MG63 (cell line): ENCODE measurements at places on chromosomes 13 and 19. TPM values are rescaled to one million over a fixed set of nuclear protein-coding genes. Genes with fewer than 3 reads are reported as not detected.

DNA sequence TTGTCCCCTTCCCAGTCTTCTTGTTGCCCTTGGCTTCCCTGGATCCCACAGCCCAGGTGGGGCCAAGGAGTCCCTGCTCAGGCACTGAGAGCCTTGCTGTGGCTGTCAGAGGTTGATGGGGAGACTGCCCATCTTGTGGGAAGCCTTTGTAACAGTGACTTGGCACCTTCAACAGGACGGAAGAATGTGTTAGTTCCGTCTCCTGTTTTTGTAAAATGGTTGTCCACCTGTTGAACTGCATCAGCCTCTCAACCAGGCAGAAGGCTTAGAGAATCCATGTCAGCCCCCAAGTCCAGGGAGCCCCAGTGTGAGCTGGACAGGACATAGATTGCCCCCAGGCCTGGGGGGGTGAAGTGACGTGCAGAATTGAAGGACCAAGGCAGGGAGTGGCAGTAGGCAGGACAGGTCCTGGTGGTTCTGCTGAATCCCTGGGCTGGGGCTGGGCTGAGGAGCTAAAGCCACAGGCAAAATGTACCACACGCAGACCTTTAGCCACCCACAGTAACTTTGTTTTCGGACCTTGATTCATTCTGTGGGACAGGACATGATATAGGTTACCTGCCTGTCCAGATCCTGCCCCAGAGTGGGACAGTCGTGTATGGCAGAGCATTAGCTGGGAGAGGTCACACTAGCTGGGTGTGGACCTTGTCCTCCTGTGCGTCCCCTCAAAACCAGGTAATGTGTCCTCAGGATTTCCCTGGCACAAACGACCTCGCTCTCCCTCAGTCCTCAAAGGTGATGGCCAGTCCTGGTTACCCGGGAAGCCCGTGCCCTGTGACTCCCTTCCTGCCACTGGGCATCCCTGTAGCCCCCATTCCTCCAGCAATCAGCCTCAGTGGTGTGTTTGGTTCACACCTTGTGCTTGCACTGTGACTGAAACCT is 47.0 kb downstream of the GATAD2A start:
- DNase-seq, result no peak

DNA sequence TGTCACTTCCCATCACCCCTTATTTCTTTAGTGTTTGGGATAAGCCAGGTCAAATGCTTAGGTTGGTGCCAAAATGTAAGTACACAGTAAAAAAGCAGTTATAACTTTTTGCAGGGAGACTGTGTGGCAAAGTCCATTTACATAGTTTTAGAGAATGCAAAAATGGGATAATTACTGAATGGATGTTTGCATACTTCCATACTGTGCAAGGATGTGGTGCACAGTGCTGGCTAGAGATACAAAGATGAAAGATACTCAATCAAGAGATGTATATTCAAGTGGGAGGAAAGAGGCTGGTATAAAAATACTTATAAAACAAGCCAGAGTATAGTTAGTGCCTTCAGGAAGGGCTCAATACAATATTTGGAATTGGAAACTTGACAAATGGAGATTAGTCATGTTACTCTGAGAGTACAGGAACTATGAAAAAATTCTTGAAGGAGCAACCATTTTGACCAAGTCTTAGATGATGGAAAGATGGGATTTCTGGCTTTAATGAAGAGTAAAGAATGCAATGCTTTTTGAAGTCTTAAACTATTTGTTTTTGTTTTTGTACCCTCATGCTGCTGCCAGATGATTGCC is 8.0 kb downstream of the PDS5B start:
- no peak for DNase-seq

DNA sequence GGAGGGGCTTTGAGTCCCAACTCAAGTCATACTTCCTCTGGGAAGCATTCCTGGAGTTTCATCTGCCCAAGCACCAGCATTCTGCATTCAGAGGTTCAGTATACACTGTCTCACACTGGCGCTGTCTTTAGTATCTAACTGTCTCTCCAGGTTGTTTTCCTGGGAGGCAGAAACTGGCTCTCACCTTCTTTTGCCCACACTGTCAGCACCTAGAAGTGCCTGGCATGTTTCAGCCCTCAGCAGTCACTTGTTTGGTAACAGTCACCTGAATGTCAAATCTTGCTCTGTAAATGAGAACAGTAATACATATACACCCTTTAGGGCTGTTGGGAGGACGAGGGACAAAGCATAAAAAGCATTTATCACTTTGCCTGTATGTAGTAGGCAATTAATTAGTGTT is 339.6 kb downstream of the UQCRFS1 start:
- no peak for DNase-seq

- DNase-seq, result no peak
Observed at GRCh38 chr13:99327126-99327525, 19.9 kb upstream of the GPR183 start.

The NALCN gene
- total RNA-seq, result 0.49 TPM in 1 of 2 replicates, not detected in the other

The CCDC194 gene
- total RNA-seq, result not detected in 2 replicates

The TUBA3C gene
- not detected in 2 replicates for total RNA-seq

- DNase-seq, result no peak
Observed at GRCh38 chr13:36954542-36954941, 34.5 kb upstream of the SMAD9 start.

The YJEFN3 gene
- 3.1 and 4.8 TPM in 2 replicates for total RNA-seq

DNA sequence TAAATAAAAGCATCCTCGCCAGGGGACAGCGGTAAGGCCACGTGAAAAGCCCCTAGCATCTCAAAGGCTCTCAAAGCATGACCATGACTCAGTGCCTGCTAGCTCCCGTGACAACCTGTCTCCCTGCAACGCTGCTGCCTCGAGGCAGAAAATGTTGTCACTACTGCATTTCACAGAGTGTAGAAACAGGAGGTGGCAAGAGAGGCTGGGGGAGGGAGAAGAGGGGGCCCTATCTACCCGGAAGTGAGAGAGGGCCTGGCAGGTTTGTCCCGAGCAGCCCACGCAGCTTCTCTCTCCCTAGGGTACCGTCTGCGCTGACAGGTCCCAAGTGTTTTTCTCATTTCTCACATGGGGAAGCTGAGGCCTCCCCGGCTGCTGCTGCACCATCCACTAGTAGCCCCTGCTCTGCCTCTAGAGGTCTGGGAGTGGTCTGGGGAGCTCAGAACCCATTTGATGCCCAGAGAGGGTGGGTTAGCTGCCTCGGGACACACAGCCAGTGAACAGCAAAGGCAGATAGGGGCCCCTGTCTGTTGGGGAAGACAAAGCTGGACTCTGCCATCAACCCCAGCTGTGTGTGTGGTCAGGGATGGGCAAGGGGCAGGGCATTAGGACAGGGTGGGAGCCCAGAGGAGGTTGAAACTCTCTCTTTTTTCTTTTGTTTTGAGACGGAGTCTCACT is 3.7 kb downstream of the TINCR start:
- DNase-seq, result peak; percentile 10

The C13orf42 gene
- not detected in 2 replicates for total RNA-seq

- peak; percentile 99 for DNase-seq
Observed at GRCh38 chr13:110869805-110870706, 44.8 kb downstream of the ANKRD10 start.

GRCh38 chr13:49046519-49046918 is 70.8 kb downstream of the FNDC3A start:
- no peak for DNase-seq

DNA sequence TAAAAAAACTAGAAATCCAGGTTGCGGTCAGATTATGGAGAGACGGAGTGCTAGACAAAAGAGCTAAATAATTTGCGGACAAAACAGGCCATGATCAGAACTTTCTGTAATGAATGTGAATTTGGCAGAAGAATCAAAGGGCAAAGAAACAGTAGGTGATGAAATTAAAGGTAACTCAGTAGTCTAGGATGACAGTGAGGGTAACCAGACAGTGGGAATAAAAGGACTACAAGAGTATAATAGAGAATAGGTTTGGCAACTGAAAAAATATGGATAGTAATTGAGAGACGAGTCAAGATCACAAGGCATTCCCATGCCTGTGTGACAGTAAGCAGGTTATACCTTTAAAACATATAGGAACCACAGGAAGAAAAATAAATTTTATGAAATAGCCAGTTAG is 35.9 kb downstream of the CAB39L start:
- no peak for DNase-seq

The MED16 gene
- 18.1 and 20.4 TPM in 2 replicates for total RNA-seq

The PLIN5 gene
- not detected in 2 replicates for total RNA-seq

The SAFB gene
- 22.8 and 33.0 TPM in 2 replicates for total RNA-seq

DNA sequence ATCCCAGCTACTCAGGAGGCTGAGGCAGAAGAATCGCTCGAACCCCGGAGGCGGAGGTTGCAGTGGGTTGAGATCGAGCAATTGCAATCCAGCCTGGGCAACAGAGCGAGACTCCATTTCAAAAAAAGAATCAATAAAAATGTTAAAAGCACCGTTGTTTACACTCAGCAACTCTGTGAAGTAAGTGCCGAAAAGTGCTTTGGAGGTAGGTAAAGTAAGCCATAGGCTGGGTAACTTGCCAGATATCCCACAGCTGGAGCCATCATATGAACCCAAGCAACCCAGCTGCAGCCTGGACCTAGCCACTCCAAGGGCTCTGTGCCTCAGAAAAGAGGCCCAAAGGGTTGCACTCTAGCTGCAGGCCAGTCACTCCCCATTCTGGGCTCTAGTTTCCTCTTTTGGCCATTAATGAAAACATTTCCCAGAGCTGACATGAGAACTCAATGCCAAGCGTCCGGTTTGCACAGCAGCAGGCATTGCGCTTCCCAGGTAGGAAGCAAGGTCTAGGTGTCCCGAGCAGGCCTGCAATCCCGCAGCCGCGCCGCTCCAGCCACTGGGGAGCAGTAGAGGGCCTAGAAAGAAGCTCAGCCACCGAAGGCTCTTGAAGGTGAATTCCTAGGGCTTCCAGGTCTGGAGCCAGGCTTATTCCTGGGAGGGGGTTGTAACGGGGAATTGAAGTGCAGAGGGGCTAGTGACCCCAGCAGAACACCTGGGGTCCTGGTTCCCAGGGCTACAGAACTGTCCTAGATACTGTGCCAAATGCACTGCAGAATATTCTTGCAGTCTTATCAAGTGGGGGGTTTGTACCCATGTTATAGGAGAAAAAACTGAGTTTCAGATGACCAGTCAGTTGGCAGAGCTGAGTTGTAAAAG is 4.1 kb upstream of the CD79A start:
- peak; percentile 66 for DNase-seq

DNA sequence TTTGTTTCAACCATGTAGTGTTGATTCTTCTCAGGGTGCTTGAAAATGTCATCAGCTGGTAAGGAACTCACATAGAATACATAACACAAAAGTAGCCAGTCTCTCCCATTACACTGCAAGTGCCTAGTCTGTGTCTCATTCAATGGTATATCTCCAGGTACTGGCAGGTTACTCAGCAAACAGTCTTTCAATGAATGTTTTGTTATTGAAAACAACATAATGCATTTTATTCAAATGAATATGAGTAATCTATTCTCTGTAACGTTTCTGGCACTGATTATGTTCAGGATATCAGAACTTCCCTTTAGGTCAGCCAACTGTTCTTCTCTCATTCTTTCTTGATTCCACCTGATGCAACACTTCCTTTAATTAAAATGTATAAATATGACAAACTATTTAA is 68.0 kb upstream of the SLITRK1 start:
- no peak for DNase-seq

- DNase-seq, result no peak
Observed at GRCh38 chr19:52948025-52948770, 14.5 kb downstream of the ZNF816 start.

The KIR2DL3 gene
- not detected in 2 replicates for total RNA-seq

The NOVA2 gene
- not detected in 2 replicates for total RNA-seq

The KLF16 gene
- total RNA-seq, result 8.1 and 12.6 TPM in 2 replicates

- DNase-seq, result no peak
Observed at GRCh38 chr19:18476507-18477041, 38.6 kb upstream of the ISYNA1 start.

DNA sequence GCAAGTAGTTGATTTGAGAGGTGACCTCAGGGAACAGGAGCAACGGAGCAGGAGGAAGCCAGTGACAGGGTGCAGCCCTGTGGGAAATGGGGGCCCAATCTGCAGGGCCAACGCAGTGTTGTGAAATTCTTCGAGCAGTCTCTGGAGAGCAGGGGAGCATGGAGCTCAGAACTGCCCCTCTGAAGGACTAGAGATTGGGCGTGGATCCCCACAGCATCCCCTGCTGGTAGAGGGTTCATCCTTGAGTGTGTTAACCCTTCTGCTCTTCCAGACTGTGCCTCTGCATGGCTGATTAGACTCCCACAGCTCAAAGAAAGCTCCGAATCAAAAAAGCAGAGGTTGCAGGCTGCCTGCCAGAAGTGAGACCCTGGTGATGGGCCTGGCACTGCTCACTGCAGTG is 77.9 kb upstream of the UQCRFS1 start:
- DNase-seq, result no peak

The ADPRHL1 gene
- 0.96 and 2.8 TPM in 2 replicates for total RNA-seq

The URAD gene
- total RNA-seq, result not detected in 2 replicates

GRCh38 chr19:11465600-11465999 is 15.2 kb downstream of the ELAVL3 start:
- DNase-seq, result no peak

The CCDC169 gene
- total RNA-seq, result 0.07 and 0.47 TPM in 2 replicates

DNA sequence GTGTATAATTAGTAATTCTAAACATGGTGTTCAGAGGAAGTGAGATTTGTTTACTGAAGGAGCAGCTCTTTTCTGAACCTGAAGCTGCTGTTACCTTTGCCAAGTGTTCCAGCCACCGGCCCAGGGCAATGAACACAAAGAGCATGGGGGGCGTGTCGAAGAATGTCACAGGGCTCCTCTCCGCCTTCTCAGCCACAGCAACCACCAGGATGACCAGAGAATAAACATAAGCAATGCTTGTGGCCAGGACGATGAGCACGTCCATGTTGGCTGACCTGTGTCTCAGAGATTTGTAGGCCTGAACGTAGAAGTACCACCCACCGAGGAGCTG is 53.1 kb downstream of the ATP7B start:
- no peak for DNase-seq

DNA sequence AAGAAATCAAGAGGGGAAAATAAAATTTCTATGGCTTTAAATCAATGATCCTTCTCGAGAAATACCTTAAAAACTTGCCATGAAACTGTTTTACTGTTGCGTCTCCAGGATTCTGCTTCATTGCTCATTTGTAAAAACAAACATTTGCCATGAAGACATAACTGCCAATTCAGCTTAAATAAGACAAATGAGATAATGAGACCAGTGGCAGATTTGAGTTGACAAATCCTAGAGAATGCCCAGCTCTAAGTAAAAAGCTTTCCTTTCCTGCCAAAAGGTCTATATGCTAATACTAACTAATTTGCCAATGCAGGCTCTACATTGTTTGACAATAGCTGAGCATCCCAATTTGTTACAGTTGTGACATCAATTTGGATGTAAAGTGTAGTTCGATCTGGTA is 400.5 kb upstream of the PCDH9 start:
- no peak for DNase-seq

The PSG3 gene
- total RNA-seq, result not detected in 2 replicates

DNA sequence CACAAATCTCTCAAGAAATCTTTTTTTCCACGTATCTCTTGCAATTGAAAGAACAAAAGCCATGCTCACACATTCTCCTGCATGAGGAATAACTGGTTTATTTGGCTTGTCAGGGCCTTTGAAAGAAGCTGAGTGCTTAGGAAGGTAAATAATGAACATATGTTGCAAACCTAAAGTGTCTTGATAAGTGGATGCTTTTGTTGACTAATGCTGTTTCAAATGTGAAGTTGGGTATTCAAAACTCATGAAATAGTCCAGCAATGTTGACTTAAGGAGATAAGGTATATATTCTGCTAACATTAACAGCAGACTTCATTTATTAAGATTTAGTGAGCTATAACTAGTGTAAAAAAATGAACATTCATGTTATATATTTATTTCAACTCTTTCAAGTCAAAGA is 1792.7 kb upstream of the MIR17HG start:
- DNase-seq, result no peak
